WTC11 (cell line): ENCODE measurements at places on chromosomes 4 and X. TPM values are rescaled to one million over a fixed set of nuclear protein-coding genes. Genes with fewer than 3 reads are reported as not detected.

The SPANXA1 gene
- total RNA-seq = not detected in 3 replicates

The SERTM2 gene
- 0.18 to 0.41 TPM (median 0.37 TPM) in 3 replicates for total RNA-seq

The LNX1 gene
- total RNA-seq = 4.3 to 5.9 TPM (median 4.5 TPM) in 3 replicates

The LPAR4 gene
- total RNA-seq = 7.1 to 7.8 TPM (median 7.3 TPM) in 3 replicates

The NLRP2B gene
- total RNA-seq = not detected in 3 replicates

The FAM9C gene
- 0.07 to 0.28 TPM in 2 of 3 replicates, not detected in the other for total RNA-seq

The HTT gene
- 64.1 to 85.4 TPM (median 71.4 TPM) in 3 replicates for total RNA-seq

The IL13RA2 gene
- not detected in 3 replicates for total RNA-seq

The ADGRL3 gene
- total RNA-seq = 8.7 to 9.8 TPM (median 9.7 TPM) in 3 replicates

The BEX2 gene
- total RNA-seq = 30.6 to 34.1 TPM (median 32.8 TPM) in 3 replicates

The FATE1 gene
- not detected in 3 replicates for total RNA-seq

The PPM1K gene
- total RNA-seq = 13.4 to 17.0 TPM (median 14.1 TPM) in 3 replicates

The MAGEA2B gene
- total RNA-seq = 12.3 to 13.8 TPM (median 13.7 TPM) in 3 replicates

The PABPC1L2B gene
- total RNA-seq = 1.0 to 1.7 TPM (median 1.6 TPM) in 3 replicates

The S100G gene
- total RNA-seq = not detected in 3 replicates

The CHRDL1 gene
- total RNA-seq = 11.1 to 11.5 TPM (median 11.5 TPM) in 3 replicates

The AFM gene
- not detected in 3 replicates for total RNA-seq

The DCAF12L2 gene
- 0.52 to 0.73 TPM (median 0.57 TPM) in 3 replicates for total RNA-seq

The CXorf66 gene
- not detected in 3 replicates for total RNA-seq

The TMEM192 gene
- 10.5 to 11.2 TPM (median 11.0 TPM) in 3 replicates for total RNA-seq

The MAGIX gene
- 1.2 to 2.4 TPM (median 2.0 TPM) in 3 replicates for total RNA-seq

The KLKB1 gene
- total RNA-seq = 9.8 to 10.1 TPM (median 10.1 TPM) in 3 replicates

The NHSL2 gene
- 6.4 to 8.1 TPM (median 7.9 TPM) in 3 replicates for total RNA-seq

The KIT gene
- total RNA-seq = 20.3 to 23.3 TPM (median 20.3 TPM) in 3 replicates

The SHROOM2 gene
- 12.3 to 14.8 TPM (median 12.3 TPM) in 3 replicates for total RNA-seq

The G6PD gene
- 64.7 to 72.8 TPM (median 66.0 TPM) in 3 replicates for total RNA-seq

The ZBTB33 gene
- total RNA-seq = 12.3 to 16.2 TPM (median 12.5 TPM) in 3 replicates

The GAGE12F gene
- 0.82 TPM in 1 of 3 replicates, not detected in the others for total RNA-seq

The PDZD4 gene
- total RNA-seq = 120 to 175 TPM (median 161 TPM) in 3 replicates

The MCF2 gene
- 0.48 to 1.0 TPM (median 0.64 TPM) in 3 replicates for total RNA-seq

The OPRPN gene
- total RNA-seq = not detected in 3 replicates

The GATA1 gene
- total RNA-seq = 0.25 to 0.27 TPM (median 0.26 TPM) in 3 replicates

The GLRA3 gene
- 0.07 to 0.15 TPM (median 0.11 TPM) in 3 replicates for total RNA-seq

The PNMA6A gene
- 4.4 to 5.1 TPM (median 4.5 TPM) in 3 replicates for total RNA-seq

The HMX1 gene
- 6.9 to 10.0 TPM (median 7.8 TPM) in 3 replicates for total RNA-seq

The MPP1 gene
- total RNA-seq = 14.3 to 15.8 TPM (median 14.7 TPM) in 3 replicates

The EREG gene
- 0.05 to 0.23 TPM (median 0.09 TPM) in 3 replicates for total RNA-seq

The FGF5 gene
- not detected in 3 replicates for total RNA-seq

The MAGEC2 gene
- 0.09 TPM in 2 of 3 replicates, not detected in the other for total RNA-seq

The ERCC6L gene
- total RNA-seq = 17.8 to 19.8 TPM (median 18.4 TPM) in 3 replicates

The ARSD gene
- 3.0 to 6.3 TPM (median 6.0 TPM) in 3 replicates for total RNA-seq
